ENCODE measurements at places on chromosomes 16 and 17.

DNA sequence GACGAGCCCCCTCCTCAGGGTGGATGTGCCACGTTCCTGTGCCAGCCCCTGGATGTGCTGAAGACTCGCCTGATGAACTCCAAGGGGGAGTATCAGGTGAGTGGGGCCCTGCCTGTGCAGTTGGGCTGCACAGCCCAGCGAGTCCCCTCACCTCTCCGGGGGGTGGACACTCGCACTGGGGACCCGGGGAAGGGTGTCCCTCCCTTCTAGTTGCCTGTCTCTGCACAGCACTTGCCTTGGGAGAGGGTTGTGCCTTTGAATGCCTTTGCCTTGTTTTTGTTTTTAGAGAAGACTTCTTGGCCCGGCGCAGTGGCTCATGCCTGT, 5.6 kb downstream of the SLC25A10 start:
- DNase-seq, result no peak

DNA sequence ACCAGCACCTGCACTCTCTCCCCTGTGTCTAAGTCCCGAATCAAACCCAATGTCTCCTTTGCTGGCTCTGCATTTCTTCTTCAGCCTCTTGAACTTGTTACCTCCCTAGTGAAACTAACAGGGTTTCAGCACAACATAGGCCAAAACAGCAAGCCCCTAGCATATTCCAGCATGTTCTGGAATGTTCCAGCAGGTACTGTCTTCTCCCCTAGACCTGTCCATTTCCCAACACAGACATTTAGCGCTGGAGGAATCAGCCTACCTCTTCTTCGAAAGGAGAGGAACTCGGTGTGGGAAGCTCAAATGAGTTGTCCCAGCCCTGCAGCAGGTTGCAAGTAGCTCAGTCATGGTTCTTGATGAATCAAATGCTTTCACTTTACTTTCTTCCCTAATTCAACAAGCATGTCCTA, 47.1 kb downstream of the LITAF start:
- DNase-seq, result no peak

GRCh38 chr16:3027983-3028715, 4.3 kb downstream of the THOC6 start:
- DNase-seq, result peak; percentile 25

GRCh38 chr17:11380761-11381160, 139.7 kb downstream of the SHISA6 start:
- no peak for DNase-seq
